Activated CD8-positive, alpha-beta T cell treated with anti-CD3 and anti-CD28 coated beads, Interleukin-2, amount 10 ng/mL, durations not matched to agents 7 days and 5 days (primary cell): ENCODE measurements at places on chromosomes 6 and 20. TPM values are rescaled to one million over a fixed set of nuclear protein-coding genes. Genes with fewer than 3 reads are reported as not detected.

DNA sequence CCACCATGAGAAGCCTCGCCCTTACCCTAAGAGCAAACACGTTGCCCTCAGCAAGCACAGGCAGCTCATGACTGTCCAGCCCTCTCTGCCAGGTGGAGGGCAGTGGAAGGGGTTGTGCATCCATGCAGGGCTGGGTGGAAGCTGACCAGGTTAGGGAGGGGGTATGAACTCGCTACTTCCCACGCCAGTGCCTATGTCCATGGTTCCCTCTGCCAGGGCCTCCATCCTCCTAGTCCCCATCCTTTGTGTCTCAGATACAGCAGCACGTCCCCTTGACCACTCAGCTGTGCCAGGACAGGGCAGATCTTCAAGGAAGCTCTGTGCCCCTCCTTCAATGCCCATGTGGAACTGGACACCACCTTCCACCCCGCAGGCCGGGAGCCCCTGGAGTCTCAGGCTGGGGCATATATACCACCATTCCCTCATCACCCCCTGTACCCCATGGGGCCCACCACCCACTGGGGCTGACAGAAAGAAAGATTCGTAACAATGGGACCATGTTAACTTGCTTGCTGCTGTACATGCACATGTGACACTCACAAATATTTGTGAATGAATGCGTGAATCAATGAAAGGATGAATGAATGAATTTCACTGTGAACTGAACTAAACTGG, 90.7 kb downstream of the ANKRD60 start:
- DNase-seq = no peak

DNA sequence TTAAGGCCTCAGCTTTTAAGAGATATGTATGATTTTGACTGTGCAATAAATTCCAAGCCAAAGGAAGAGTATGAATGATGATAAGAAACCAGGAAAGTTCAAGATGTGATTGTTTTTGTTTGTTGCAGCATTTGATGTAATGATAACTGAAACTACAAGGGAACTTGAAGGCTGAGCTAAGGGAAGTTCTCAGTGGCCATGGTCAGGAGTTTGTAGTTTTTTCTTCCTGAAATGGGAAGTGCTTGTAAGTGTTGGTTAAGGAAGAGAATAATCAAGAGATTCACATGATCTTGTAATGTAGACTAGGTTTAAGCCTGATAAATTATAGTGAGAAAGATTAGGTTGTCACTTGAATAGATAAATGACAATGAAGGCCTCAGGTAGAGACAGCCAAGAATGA, 53.4 kb downstream of the PTCHD4 start:
- no peak for DNase-seq

GRCh38 chr6:99013145-99013544, 65.4 kb upstream of the FBXL4 start:
- DNase-seq = no peak

DNA sequence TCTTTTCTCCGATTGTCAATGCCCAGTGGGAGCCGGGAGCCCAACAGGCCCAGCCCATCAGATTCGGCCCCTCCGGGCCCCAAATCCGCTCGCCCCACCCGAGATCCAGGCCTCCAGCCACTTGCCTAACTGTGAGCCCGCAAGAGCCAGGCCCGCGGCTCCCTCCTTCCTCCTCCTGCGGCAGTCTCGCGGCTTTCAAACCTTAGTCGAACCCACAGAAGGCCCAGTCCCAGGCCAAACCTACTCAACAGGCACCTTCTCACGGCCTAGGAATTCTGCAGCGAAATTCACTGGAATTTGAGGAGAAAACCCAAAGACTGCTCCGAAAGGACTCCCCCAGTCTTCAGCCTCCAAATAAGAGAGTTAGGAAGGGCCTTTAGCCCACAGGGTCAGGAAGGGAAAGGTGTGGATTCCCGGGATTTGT, 2.8 kb upstream of the TFAP2A start:
- no peak for DNase-seq

DNA sequence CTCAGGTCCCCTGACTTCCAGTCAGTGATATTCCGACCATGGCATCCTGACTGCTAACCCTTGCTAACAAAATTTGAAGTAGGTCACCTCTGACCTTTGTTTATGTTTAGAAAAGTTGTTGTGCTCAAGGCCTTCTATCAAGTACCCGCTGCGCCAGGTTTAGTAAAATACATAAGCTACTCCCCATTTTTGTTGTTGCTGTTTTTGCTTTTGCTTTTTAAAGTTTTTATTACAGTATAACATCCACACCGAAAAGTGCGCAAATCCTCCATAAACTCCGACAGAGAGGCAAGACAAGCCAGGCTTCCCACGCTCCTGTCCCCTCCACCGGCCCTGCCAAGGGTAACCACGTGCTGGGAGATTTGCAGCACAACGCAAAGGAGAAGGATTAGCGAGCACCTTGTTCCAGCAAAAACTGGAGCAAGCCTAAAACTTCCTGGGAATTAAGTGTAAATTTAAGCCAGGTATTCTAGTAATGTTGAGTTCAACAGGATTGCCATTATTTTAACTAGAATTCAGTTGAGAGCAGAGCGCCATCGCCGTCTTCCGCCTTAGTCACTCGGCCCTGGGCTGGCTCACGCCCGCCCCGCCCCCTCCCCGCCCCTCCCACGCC, 17.8 kb upstream of the HMGN4 start:
- no peak for DNase-seq

- DNase-seq = no peak
These were observed 89.2 kb upstream of the THEMIS start for GRCh38 chr6:127990074-127990473.

DNA sequence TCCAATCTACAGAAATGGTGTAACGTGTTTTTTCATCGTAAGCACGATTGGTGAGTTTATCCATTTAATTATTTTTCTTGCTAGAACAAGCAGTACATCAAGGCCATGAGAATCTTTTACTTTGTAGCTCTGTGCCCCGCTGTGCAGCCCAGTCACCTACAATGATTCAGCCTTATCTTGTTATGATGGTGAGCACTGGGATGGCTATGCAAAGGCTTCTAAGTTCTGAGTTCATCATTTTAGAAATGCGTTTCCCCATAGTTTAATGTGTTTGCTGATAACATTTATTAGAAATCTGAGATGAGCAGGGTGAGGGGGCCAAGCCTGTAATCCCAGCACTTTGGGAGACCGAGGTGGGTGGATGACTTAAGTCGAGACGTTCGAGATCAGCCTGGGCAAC, 111.8 kb upstream of the QKI start:
- DNase-seq = no peak

GRCh38 chr6:42821846-42822245, 40.0 kb downstream of the BICRAL start:
- no peak for DNase-seq

DNA sequence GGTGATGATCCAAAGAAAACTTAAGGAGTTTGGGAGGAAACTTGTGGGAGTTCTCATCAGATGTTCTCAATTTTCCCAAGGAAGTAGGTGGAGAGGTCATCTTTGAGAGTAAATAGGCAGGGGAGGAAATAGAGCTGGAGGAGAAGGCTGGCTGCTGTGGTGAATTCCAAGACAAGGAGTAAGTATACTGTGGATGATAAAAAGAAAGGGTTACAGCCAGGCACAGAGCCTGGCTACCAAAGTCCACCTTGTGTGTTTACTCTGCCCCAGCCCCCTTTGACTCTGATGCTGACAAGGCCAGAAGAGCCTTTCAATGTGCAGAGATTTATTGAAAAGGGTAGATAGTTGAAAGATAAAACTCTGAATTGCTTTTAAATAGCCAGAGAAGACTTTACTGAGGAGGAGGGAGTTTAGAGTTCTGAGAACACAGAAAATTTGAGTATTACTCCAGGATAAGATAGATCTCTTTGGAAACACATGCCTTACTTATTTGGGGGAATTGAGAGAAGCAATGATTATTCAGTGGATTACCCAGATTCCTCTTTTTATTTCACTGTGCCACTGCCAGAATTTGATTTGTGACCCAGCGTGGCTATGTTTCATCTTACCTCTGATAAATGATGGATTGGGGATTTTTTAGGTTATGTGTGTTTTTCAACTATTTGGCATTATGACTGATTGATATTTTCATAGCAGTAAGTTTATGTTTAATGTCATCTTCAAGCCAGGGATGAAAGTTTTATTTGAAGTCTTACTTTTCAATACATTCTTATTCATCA, 182.6 kb upstream of the JAG1 start:
- no peak for DNase-seq

GRCh38 chr6:98848539-98849242, 14.3 kb downstream of the POU3F2 start:
- DNase-seq = no peak

The ACOT13 gene
- 22.6 TPM for total RNA-seq

The PPP1R14C gene
- total RNA-seq = not detected
